ENCODE measurements at places on chromosomes 4 and X.

DNA sequence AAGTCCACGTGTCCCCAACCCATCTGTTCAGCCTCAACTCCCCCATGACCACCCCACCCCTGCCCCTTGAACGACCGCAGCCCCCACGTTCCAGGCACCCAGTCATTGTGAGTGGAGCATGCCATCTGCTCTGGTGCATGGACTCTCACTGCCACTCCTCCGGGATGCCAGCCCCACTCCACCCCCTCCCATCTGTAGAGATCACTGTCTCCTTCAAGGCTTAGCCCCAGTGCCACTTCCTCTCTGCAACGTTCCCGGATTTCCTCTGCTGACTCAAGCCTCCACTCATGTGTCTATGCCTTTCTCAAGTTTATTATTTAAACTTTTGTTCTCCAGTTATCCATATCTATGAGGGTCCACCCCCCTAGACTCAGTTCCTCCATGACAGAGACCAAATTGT lies 54.0 kb downstream of the MAML3 start:
- no peak for DNase-seq

DNA sequence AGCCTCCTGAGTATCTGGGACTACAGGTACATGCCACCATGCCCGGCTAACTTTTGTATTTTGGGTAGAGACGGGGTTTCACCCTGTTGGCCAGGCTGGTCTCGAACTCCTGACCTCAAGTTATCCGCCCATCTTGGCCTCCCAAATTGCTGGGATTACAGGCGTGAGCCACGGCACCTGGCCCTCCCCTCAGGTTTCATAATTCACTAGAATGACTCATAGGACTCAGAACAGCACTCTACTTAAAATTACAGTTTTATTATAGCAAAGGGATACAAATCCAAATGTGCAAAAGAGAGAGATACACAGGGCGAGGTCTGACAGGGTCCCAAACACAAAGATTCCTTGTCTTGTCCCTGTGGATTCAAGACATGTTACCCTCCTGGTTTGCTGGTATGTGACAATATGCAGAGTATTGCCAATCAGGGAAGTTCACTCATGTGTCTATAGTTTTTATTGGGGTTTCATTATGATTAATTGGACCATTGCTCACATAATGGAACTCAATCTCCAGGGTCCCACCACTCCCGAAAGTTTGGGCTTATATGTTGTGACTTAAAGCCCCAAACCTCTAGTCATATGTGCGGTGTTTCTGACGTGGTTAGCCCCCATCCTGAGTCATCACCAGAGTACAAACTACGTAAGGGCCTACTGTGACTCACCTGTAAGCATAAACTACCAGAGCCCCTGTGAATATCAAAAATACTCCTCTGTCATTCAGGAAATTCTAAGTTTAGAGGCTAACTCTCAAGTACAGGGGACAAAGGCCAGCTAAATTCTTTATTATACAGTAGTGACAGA lies 5.2 kb downstream of the YIPF6 start:
- no peak for DNase-seq

DNA sequence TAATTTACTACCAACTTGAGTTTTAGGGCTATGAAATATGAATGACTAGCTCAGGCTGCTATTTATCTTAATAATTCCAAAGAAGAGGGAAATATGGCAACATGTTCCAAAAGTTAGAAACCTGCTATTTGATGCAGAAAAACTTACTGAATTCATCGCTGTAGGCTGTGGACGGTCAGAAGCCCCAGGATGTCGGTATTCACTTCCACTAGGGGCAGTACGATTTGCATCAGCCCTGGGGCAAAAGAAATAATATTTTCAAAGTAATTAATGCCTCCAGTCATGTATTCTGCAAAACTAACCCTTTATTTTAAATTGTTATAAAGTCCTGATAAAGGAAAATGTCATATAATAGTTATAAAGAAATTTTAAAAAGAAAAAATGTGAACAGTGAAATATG lies 4.5 kb downstream of the PLRG1 start:
- no peak for DNase-seq

DNA sequence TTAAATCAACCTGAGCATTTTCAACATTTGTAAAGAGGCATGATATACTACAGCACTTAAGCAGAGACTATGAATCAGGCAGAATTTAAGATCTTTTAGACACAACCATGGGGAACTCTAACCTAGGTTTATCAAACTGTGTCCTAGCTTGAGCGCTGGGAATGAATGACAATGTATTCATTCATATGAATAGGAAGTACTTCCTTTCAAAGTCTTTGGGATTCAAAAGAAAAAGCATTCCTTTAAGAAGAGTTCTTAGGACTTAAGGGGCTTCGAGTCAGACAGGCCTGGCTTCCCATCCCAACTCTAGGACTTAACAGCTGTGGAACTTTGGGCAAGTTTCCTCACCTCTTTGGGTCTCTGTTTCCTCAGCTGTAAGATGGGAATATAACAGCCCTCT lies 104.6 kb downstream of the ANAPC4 start:
- no peak for DNase-seq

- DNase-seq = no peak
These were observed 297.0 kb upstream of the DCAF8L1 start for GRCh38 chrX:28278251-28278650.

GRCh38 chrX:51779306-51779705 lies 36.1 kb downstream of the GSPT2 start:
- DNase-seq = no peak

DNA sequence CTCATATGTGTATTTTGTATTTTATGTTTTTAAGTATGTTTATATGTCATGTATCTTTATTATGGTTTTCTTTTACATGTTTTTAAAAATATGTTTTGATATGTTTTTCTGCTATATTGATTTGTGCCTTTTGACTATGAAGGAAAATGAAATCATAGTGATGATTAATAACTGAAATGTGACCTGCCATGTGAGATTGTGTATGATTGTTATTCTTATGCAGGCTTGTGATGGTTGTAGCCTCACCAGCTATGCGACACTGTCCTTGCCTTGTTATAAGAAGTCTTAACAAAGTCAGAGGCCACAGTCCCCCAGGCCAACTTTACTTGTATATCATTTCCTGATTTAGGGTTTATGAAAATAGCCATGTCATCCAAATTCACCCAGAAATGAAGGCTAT lies 83.2 kb downstream of the TMEM131L start:
- DNase-seq = no peak

GRCh38 chr4:56844802-56845580 lies 23.5 kb upstream of the SPINK2 start:
- DNase-seq = no peak

DNA sequence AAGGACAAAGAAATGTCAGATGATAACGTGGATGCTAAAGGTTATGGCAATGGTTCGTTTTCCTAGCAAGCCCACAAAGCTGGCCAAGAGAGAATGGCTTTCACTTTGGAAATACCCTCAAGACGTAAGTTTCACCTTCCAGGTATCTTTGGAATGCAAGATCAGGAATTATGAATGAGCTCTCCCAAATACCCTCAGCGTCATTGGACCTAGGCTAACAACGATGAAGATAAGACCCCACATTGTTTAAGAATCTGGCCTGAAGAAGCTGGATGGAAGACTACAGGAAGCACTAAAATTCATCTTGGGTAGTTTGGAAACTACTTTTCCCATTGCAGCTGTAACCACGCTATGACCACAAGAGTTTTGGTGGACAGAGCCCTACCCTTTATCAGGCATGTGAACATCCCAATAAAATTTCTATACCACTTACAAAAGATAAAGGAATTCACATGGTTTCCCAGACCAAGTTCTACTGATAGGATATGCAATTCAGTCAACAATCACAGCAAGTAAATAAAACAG lies 111.9 kb downstream of the KDR start:
- no peak for DNase-seq

- no peak for DNase-seq
These were observed 34.9 kb downstream of the ZCCHC13 start for GRCh38 chrX:74338852-74339251.

DNA sequence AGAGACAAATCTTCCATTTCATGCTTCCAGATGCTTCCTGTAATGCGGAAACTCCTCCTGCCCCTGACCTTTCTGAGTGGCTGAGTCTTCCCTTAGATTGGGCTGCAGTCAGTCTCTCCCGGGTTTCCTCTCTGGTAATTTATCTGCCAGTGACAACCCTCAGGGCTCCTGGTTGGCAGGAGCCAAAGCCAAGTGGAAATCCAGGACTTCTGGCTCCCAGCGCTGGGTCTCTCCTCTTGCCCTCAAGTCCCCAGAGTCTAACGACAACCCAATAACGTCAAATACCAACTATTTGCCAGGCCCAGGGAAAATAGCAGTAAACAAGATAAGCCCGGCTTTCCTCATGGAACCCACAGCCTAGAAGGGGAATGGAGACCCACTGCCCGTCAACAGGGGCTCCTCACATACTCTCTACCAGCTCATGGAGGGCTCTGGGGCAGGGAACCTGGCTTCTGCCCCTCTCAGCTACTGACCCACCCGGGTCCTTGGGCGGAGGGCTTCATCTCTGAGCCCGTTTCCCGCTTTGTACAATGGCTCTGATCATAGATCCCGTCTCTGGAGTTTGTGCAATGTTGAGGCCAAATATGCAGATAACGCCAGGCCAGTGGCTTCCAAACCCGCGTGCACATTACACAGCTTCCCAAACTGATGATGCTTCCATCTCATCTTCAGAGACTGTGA lies 1.1 kb upstream of the TBC1D14 start:
- no peak for DNase-seq

GRCh38 chr4:96186593-96186992 lies 346.7 kb downstream of the PDHA2 start:
- DNase-seq = no peak

All from NCI-H1436 (cell line).